ENCODE measurements at places on chromosomes 4 and X.

GRCh38 chr4:75786526-75786925 lies 62.1 kb downstream of the USO1 start:
- H3K4me3 ChIP-seq, result no peak overlapping the region
- no peaks in the 10 kb centered on the region for H3K27me3 ChIP-seq
- no peak overlapping the region for H3K27ac ChIP-seq

DNA sequence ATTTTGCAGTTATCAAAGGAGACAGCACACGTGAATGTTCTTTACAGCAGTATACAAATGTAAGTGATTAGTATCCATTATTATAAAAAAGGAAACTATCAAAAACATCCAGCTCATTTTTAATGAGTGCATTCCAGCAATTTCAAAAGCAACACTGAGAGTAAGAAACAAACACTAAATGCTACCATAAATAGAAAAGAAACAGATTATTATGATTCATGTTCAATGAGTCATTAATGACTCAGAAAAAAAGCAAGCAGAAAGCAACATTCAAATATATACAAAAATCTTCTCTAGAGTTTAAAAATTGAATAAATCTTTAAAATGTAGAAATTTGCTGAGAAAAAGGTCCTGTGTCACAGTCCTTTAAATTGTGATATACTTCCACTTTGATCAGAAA lies 346.5 kb upstream of the FMR1 start:
- H3K4me1 ChIP-seq, result no peaks in the 10 kb centered on the region
- no peaks in the 10 kb centered on the region for H3K36me3 ChIP-seq
- no peak overlapping the region for H3K27ac ChIP-seq
- no peak overlapping the region for H3K4me3 ChIP-seq
- DNase-seq, result no peak
- no peaks in the 10 kb centered on the region for H3K27me3 ChIP-seq

DNA sequence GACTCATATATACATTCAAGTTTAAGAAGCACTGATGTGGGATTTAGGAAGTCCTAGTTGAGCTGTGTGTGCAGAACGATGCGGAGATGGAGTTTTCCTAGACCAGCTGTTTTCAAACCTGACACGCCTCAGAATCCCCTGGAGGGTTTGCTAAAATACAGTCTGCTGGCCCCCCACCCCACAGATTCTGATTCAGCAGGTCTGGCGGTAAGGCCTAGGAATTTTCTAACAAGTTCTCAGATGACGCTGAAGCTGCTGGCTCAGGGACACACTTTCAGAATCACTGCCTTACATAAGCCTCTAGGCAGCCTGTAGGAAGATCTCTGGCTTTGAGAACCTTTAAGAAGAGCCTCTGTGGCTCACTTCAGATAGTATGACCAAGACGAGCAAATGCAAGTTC lies 73.1 kb downstream of the PHEX start:
- H3K27me3 ChIP-seq, result no peaks in the 10 kb centered on the region
- no peaks in the 10 kb centered on the region for H3K4me1 ChIP-seq
- H3K36me3 ChIP-seq, result no peaks in the 10 kb centered on the region
- no peak overlapping the region for H3K4me3 ChIP-seq

- H3K27me3 ChIP-seq, result no peaks in the 10 kb centered on the region
- DNase-seq, result no peak
- H3K27ac ChIP-seq, result no peak overlapping the region
- no peaks in the 10 kb centered on the region for H3K36me3 ChIP-seq
Measured at GRCh38 chr4:139501927-139502899, 48.3 kb downstream of the RAB33B start.

- no peaks in the 10 kb centered on the region for H3K36me3 ChIP-seq
- H3K27ac ChIP-seq, result no peak overlapping the region
- H3K4me3 ChIP-seq, result no peak overlapping the region
- no peak for DNase-seq
Measured at GRCh38 chr4:4829837-4830236, 29.6 kb upstream of the MSX1 start.

GRCh38 chr4:147160908-147161513 lies 215.3 kb upstream of the TTC29 start:
- DNase-seq, result peak; percentile 53
- H3K27ac ChIP-seq, result no peak overlapping the region
- H3K27me3 ChIP-seq, result no peaks in the 10 kb centered on the region
